ENCODE measurements at places on chromosomes 4 and X.

GRCh38 chr4:121873604-121874003 is 3.3 kb upstream of the BBS7 start:
- DNase-seq = no peak

DNA sequence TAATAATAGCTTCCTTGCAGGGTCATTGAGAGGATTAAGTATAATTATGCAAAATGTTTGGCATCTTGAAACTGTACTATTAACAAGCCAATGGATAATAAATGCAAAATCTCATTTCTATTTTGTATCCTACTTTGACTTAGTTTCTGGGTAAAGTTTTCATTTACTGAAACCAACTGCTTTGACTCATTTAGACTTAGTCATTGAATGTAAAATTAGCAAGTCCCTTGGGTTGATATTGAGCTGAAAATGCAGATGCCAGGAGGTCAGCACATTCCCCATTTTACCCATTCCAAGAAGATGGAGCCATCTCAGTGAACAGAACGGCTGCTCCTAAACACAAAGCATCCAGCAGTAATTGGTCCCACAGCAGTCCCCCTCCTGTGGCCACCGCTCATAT is 74.7 kb upstream of the GATB start:
- no peak for DNase-seq

DNA sequence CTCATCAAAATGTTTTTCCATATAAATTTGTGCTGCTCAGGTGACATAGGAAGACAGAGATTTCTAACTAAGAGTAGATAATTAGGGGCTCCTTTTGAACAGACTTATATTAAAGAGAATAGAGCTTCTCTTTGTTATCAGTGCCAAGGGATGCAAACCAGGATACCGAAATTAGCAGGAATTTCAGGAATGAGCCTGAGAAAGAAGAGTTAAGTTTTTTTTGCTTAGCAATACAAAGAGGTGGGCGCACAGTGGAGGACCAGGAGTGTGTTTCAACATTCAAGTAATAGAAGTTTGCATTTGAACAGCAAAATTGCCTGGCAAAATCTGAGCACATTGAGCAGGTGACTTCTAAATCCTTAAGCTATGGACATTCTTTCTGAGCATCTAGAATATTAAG is 541.3 kb downstream of the GBA3 start:
- DNase-seq = no peak

GRCh38 chr4:26867914-26868684 is 7.5 kb downstream of the STIM2 start:
- no peak for DNase-seq

DNA sequence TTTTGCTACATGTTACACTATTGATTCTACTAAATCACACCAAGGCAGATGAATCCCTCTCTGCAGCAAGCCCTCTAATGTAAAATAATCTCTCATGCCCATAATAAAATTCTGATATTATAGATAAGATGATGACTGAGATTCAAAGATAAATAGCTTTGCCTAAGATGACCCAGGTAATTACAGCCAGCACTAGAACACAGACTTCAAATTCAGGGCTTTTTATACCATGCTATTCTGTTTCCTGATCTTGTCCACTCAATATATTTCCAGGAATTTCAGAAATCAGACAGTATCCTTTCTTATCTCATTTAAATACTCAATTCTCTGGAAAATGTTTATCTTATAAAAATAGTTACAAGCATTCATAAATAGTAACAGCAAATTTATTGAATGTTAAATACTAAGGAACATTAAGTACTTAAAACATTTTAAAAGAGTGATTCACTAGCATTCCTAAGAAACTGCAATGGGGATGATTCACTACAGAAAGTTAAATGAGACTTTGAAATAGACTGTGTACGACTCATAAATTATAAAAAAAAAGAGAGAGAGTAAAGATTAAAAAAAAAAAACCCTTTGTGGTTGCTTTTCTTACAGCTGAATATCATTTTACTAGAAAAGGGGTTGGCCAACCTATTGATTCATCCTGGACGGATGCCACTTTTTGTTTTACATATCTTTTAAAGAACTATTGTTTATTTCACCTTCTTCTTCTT is 45.8 kb upstream of the IL21 start:
- no peak for DNase-seq

GRCh38 chrX:129772796-129773431 is 6.8 kb upstream of the SASH3 start:
- DNase-seq = no peak

GRCh38 chr4:38804654-38805295 is at the start of gene TLR1:
Gene TLR1 (minus strand): TSS chr4:38804791. CDS start chr4:38798831, 5,960 bp downstream.
- DNase-seq = no peak

DNA sequence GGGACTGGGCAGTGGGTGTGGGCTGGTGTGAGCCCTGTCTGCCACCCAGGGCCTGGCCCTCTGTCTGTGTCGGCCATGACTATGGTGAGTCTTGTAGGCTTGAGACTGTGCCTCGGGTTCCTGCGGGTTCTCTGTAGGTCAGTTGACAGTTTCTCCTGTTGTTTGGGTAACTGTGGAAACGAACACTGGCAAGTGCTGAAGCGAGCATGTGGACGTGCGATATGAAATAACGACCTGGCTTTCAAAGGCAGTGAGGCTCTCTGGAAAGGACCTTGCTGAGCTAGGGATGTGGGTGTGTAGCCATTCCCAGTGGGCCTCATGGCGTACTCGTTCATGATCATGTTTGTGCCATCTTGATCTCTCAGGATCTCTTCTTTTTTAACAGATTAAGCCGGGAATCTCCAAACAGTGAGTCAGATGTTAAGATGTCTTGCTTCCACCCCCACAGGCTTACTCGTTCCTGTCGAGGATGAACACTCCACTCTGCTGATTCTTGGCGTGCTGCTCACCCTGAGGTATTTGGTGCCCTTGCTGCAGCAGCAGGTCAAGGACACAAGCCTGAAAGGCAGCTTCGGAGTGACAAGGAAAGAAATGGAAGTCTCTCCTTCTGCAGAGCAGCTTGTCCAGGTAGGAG is 41.3 kb downstream of the HTT start:
- no peak for DNase-seq

DNA sequence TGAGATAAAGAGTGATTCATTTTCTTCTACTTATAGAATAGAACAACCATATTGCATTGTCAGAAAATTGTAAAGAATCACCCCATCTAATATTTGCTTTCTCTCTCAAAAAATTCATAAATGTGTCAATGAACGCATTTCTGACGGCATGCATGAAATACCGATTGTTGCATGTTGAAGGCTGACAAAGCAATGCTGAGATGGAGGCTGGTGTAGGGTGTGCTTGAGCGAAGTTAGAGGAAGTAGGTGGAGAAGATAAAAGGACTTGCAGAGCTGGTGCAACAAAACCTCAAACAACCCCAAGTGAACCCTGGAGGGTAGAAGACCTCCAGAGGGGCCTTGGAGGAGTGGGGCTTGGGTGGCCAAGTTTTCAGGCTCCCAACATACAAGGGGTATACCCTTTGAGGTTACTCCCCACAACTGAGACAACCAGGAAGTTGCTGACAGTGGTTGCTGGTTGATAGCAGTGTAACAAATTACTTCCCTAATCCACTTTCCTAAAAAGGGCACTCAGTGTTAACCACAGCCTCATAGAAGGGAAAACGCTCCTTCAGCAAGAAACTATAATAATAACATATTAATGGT is 452.7 kb downstream of the NLGN4X start:
- DNase-seq = no peak

DNA sequence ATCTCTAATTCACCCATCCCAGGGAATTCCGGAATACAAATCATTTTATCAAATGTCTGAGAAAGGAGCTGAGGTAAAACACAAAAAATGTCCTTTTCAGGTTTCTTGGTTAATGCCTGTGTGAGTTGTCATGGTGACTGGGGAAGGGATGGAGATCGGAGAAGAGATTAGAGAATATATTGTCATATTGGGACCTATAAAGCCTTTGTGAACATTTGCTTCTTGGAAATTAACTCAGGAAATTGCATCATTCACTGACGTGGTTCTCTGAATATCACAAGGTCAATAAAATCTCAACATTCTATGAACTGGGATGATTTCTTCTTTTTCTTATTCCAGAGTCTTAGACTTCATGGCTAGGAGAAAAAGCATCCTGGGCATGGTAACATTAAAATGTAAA is 174.8 kb upstream of the GLRA2 start:
- no peak for DNase-seq

DNA sequence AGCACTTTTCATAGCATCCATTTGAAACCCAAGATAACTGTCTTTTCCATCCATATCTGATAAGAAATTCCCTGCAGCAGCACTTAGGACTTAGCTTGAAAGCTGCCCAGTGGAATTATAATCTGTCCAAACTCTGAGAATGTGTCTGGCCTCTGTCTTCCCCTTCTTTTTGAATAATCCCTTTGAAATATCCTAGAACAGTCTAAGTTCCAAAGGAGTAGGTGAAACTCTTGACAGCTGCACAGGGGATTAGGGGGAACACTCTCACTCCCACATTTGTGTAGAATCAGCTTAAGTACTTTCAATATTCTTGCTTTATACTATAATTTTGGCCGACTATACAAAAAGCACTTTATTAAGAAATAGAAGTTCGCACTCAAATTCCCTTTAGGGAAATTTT is 157.7 kb downstream of the PAPSS1 start:
- DNase-seq = no peak

Measured in CD4-positive, alpha-beta T cell (primary cell).